ENCODE measurements at places on chromosomes 5 and 9. TPM values are rescaled to one million over a fixed set of nuclear protein-coding genes. Genes with fewer than 3 reads are reported as not detected.

Gene GDNF
- 0.43 TPM for total RNA-seq

Gene CDK7
- 46.9 TPM for total RNA-seq

Gene MINAR2
- not detected for total RNA-seq

Gene ACOT12
- total RNA-seq, result not detected

Gene SAPCD2
- total RNA-seq, result 2.9 TPM

Gene SUSD3
- 7.2 TPM for total RNA-seq

Gene TAF11L12
- total RNA-seq, result not detected

Gene MACIR
- 5.0 TPM for total RNA-seq

Gene PTGES
- 27.6 TPM for total RNA-seq

Gene NUTM2F
- not detected for total RNA-seq

Gene SHISAL2B
- total RNA-seq, result not detected

Gene DEPDC1B
- total RNA-seq, result 5.1 TPM

Gene PCDHB6
- 0.97 TPM for total RNA-seq

Gene C5orf34
- 6.7 TPM for total RNA-seq

Gene ANXA2R
- 4.4 TPM for total RNA-seq

Gene SHOC1
- 0.11 TPM for total RNA-seq

Gene PCDHAC2
- 0.22 TPM for total RNA-seq

Gene ESM1
- total RNA-seq, result 2.2 TPM

Gene TMEM215
- total RNA-seq, result not detected

Gene DMRTA1
- 0.78 TPM for total RNA-seq

Gene NDST1
- 60.5 TPM for total RNA-seq

Gene PCDH12
- total RNA-seq, result 2.8 TPM

Gene CARTPT
- total RNA-seq, result not detected

Gene IL9
- not detected for total RNA-seq

Gene DMRT3
- not detected for total RNA-seq

Gene BDP1
- 23.8 TPM for total RNA-seq

Gene PCDHB4
- total RNA-seq, result 1.8 TPM

Gene MLANA
- not detected for total RNA-seq

Gene ORM2
- total RNA-seq, result not detected

Gene PNPLA7
- 3.0 TPM for total RNA-seq

Gene ENTPD2
- total RNA-seq, result not detected

Gene FREM1
- 0.22 TPM for total RNA-seq

Gene KIF27
- 6.4 TPM for total RNA-seq

Gene TRPM6
- 0.11 TPM for total RNA-seq

Gene PCDHGA8
- total RNA-seq, result 5.7 TPM

Gene LHX3
- not detected for total RNA-seq

Gene KCNV2
- total RNA-seq, result not detected

Gene GKAP1
- 3.1 TPM for total RNA-seq

Gene SLC12A7
- total RNA-seq, result 12.7 TPM

Gene GARIN3
- not detected for total RNA-seq

Gene LHFPL2
- total RNA-seq, result 292 TPM

Gene ELOVL7
- 0.13 TPM for total RNA-seq

Gene UBE2QL1
- 1.3 TPM for total RNA-seq

Gene ARL14EPL
- 0.11 TPM for total RNA-seq

Gene ADCY2
- 8.8 TPM for total RNA-seq

Gene SOX30
- total RNA-seq, result under 0.01 TPM

Data from articular chondrocyte of knee joint (primary cell).